ENCODE measurements at places on chromosomes 16 and 17.

DNA sequence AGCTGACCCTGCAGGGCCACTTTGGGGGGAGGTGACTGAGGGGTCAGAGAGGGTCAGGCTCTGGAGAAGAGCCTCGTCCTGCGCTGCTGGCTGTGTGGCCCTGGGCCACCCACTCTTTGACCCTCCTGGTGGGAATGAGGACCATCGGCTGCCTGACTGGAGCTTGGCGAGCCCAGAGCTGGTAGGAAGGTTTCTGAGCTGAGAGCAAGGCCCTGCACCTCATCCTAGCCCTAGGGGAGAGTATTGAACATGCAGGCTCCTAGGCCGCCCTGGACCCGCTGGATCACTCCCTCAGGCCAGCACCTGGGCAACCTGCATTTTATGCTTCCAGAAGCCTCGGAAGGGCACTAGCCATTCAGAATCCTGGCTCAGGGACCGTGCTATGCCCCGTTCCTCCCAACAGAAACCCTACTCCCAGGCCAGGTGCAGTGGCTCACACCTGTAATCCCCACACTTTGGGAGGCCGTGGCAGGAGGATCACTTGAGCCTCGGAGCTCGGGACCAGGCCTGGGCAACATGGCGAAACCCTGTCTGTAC is 14.5 kb downstream of the MAP2K3 start:
- DNase-seq: no peak

- DNase-seq: no peak
Observed at GRCh38 chr16:1425616-1426370, 5.1 kb upstream of the PERCC1 start.

- DNase-seq: no peak
Observed at GRCh38 chr16:56145369-56145768, 45.9 kb upstream of the GNAO1 start.

GRCh38 chr17:58120195-58120822 is 27.9 kb upstream of the OR4D1 start:
- DNase-seq: no peak

- no peak for DNase-seq
Observed at GRCh38 chr17:11308531-11308930, 67.5 kb downstream of the SHISA6 start.

GRCh38 chr16:26598061-26598460 is 468.7 kb upstream of the C16orf82 start:
- DNase-seq: peak; percentile 46

DNA sequence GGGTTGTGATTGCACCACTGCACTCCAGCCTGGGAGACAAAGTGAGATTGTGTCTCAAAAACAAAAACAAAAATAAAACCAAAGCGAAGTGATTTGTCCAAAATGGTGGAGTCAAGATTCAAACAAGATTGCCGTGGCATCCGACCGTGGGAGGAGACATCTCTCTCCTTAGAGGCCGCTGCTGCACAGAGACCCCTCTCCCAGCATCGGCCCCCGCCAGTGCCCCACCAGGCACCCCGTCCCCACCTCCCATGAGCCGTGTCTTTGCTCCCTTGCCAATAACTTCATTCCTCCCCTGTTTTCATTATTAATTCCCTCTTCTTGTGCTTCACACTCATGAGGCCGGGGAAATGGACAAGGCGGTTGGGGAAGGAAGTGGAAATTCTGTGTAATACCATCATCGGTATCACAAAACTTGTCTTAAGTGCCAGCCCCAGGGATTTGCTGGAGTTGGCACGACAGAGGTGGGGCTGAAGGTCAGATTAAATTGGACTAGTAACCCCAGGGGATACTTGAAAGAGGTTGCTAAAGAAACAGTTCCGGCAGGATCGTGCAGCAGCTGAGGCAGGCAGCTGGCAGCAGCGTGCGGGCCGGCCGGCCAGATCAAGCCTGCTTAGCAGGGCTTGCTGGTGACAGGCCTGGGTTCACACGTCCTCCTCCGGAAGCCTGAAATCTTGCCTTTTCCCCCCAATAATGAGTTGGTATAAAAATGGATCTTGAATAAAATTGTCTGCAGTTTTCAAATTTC is 66.8 kb downstream of the RTN4RL1 start:
- no peak for DNase-seq

DNA sequence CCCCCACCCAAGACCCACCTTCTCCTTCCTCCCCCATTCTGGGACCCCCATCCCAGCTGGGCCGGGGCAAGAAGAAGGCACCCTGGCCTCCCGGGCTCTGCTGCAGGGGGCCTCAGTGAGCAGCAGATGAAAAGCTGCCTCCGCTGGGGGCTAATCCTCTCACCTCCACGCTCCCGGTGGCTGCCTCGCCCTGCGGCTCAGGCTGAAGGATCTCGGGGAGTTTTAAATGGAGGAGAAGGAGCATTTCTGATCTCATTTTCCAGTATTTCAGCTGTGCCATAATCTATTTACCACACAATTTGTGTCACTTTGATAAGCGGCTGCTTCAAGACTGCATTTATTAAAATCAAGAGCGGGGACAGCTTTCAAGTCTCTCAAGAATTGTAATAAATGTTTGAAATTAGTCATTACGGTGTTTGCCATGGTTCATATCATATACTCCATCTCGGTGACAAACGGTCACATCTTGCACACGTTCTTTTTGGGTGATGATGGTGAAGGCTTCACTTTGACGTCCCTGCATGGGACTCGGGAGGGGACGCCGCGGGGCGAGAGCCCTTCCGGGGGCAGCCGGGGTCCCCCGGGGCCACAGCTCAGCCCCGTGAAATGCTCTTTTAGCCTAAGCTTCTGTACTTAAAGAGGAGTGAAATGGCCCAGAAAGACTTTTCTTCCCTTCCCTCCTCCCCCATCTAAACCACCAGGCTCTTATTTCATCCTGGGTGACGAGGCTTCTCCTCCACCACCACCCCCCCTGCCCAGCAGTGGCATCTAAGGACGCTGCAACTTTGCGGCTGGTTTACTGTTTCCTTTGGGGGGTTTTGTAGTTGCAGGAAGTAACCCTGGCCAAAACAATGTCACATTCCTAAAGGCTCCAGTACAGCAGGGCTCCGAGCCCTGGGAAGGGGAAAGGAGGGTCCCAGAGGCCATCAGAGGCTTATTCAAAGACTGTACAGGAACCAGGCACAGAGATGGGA is 313.1 kb upstream of the TNRC6C start:
- no peak for DNase-seq

- no peak for DNase-seq
Observed at GRCh38 chr16:931626-932500, 38.9 kb downstream of the LMF1 start.

- DNase-seq: no peak
Observed at GRCh38 chr17:66971264-66971663, 6.8 kb downstream of the CACNG4 start.

GRCh38 chr17:47841488-47842291 is 617 bp upstream of the SCRN2 start:
- no peak for DNase-seq

DNA sequence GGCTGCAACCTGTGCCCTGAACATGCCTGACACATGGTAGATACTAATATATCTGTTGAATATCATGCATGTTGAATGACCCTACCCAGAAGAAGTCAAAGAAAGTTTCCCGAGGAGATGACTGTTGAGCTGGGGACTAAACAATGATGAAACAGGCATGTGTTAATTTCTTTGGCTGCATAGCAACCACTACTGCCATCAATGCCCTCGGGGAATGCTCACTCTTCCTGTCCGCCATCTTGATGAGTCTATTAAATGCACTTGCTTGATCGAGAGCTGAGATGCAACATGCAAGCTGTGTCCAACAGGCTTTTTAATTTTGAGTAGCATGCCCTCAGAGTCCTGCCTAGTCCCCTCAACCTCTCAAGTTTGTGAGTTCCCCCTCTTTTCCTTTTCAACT is 31.3 kb downstream of the GRIN2A start:
- no peak for DNase-seq

DNA sequence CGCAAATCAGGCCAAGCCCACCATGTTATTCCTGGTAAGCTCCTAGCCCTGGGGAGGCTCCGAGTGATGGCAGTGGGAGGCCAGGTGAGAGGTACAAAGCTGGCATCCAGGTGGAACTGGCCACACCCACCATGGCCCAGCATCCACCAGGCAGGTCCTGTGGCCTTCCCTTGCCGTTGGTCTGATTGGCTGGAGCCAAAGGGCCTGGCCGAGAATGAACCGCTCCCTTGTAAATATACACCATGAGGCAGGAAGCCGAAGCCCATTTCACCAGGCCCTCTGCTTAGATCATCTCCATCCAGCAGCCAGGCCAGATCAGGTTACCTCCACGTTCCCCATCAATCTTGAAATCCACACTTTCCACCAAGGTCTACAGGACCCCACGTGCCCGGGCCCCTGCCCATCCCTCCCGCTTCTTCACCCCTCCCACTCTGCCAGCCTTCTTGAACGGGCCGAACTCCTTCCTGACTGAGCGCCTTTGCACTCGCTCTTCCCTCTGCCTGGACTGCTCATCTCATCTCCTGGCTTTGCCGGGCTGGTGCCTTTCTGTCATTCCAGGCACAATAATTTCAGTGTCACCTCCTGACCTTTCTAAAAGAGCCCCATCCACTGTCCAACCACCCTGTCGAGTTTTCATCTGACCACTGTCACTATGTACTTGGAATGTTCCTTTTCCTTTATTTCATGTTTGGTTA is 5.8 kb downstream of the SOCS1 start:
- no peak for DNase-seq

GRCh38 chr17:61444831-61445230 is 7.4 kb upstream of the TBX4 start:
- no peak for DNase-seq

GRCh38 chr16:66295761-66296546 is 70.5 kb upstream of the CDH5 start:
- DNase-seq: no peak

GRCh38 chr16:53768593-53768992 is 64.6 kb downstream of the FTO start:
- no peak for DNase-seq

DNA sequence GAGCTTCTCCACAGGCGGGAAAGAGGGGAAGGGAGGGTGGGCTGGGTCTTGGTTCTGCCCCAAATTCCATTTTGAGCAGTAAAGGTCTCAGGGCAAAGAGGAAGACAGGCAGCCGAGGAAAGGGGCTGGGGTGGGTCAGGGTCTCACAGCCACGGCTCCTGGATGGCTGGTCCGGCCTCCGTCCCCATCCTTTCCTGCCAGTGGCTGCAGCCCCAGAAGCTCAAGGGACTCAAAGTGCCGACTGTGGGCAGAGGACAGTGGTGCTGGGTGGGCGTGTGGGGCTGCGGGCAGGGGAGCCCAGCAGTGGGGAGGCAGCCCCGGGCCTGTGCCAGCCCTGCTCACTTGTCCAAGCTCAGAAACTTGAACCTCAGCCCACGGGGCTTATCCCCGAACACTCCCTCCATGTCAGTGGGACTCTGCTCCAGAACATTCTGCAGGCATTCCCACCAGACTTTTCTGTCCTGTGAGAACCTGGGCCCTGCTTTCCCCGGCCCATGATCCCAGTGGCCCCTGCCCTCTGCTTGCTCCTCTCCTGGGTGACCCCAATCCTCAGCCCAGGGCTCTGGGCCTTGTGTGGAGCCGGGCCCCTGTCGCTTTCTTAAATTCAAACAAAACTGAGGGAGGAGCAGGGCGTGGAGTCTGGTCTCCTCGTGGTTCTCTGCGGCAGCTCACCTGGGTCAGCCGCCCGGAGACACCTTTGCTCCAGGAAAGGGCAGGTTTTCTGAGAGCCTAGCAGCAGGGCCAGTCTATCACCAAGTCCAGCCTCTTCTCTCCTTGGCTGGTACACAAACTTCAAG is 117.8 kb upstream of the METRNL start:
- no peak for DNase-seq

- DNase-seq: peak; percentile 14
Observed at GRCh38 chr16:53022374-53022773, 30.3 kb downstream of the CHD9NB start.

DNA sequence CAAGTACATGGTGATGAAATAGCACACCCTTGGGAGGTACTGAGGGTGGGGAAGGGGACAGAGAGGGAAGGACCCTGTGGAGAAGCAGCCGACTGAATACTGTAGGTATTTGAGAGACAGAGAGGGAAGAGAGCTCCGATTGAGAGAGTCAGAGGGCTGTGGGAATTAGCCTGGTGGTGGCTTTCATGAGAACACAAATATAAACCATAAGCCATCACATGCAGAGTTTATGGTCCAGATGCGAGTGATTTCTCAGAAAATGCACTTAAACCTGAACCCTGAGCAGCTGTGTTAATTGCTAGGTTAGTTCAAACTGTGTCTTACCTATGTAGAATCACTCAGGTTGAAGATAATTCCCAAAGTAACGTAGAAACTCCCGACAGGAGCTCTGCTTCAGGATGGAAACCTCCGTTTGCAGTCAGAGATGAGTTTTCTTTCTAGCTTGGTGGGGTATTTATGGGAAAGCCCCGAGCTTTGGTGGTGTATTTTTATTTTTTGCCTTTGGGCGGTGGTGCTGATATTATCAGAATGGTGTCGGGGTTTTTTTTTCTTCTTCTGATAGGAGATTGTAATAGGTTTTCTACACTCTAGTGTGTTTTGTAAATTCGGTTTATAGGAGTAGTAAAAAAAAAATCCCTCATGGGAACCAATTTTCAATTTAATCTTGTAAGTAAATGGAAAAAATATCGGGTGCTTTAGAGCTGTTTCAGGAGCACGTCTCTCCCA is 184.9 kb upstream of the CACNG5 start:
- DNase-seq: no peak

DNA sequence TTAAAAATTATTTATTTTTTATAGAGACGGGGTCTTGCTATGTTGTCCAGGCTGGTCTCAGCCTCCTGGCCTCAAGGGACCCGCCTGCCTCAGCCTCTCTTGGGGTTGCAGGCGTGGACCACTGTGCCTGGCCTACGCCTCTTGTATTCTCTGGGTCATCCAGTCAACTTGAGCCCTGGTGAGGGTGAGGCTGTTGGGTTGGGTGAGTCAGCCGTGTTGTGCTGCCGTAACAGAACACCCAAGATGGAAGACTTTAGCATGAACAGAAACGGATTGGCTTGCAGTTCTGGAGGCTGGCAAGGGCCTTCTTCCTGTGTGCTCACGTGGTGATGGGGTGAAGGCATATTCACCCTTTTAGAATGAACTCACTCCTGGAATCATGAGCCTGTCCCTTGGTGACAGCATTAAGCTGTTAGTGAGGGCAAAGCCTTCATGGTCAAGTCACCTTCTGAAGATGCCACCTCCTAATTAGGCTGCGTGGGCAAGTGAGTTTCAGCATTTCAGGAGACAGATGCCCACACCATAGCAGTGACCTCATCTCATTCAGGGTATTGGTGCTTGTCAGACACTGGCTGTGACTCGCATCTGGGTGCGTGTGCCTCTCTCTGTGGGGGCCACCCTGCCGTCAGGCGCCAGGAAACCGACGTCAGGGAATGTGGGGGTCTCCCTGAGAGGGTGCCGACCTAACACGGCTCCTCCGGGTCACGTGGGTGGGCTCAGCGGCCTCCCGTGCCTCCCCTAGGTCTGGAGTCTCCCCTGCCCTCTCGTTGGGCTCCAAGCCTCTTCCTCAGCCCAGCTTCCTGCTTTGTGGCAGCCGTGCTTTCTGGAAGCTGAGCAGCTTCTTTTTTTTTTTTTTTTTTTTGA is 49.8 kb downstream of the WDR45B start:
- DNase-seq: no peak

GRCh38 chr17:65633988-65634387 is 72.5 kb upstream of the AXIN2 start:
- no peak for DNase-seq

GRCh38 chr16:361872-362701 is 8.3 kb downstream of the MRPL28 start:
- peak; percentile 9 for DNase-seq

DNA sequence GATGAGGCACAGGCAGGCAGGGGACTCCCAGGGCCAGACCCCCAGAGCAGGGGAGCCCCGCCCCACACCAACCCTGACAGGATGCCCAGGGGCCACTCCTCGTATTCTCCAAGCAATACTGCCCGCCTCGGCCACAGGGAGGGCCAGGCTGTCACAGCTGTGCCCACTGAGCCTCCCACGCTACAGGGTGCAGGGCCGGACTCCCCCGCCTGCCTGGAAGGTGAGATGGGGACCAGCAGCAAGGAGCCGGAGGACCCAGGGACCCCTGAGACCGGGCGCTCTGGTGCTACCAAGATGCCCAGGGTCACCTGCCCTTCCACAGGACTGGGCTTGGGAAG is 18.8 kb upstream of the ZFPM1 start:
- DNase-seq: no peak

Data from nucleus accumbens (tissue), 56 donors.